NCI-H2171 treated with DMSO at 0.1 percent for 48 hours (cell line): ENCODE measurements at places on chromosomes 1 and 21.
A peak's percentile ranks its signal among the peaks of the same experiment; 100 is the strongest.

DNA sequence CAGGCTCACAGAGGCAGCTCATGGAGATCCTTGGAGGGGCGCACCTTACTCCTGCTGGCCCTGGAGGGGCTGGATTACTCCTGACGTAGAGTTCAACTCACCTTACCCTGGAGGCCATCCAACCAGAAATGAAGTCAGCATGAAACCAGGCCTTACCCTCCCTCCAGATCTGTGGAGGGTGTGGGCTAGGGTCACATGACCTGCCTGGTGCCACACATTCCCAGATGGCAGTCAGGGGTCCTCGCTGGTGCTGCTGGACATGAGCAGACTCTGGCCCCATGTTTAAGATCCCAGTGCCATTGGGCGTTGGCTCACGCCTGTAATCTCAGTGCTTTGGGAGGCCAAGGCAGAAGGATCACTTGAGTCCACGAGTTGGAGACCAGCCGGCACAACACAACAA lies 4.5 kb downstream of the C21orf58 start:
- no peak for DNase-seq

GRCh38 chr1:226654046-226654667 lies 84.9 kb downstream of the ITPKB start:
- peak; percentile 93 for DNase-seq

DNA sequence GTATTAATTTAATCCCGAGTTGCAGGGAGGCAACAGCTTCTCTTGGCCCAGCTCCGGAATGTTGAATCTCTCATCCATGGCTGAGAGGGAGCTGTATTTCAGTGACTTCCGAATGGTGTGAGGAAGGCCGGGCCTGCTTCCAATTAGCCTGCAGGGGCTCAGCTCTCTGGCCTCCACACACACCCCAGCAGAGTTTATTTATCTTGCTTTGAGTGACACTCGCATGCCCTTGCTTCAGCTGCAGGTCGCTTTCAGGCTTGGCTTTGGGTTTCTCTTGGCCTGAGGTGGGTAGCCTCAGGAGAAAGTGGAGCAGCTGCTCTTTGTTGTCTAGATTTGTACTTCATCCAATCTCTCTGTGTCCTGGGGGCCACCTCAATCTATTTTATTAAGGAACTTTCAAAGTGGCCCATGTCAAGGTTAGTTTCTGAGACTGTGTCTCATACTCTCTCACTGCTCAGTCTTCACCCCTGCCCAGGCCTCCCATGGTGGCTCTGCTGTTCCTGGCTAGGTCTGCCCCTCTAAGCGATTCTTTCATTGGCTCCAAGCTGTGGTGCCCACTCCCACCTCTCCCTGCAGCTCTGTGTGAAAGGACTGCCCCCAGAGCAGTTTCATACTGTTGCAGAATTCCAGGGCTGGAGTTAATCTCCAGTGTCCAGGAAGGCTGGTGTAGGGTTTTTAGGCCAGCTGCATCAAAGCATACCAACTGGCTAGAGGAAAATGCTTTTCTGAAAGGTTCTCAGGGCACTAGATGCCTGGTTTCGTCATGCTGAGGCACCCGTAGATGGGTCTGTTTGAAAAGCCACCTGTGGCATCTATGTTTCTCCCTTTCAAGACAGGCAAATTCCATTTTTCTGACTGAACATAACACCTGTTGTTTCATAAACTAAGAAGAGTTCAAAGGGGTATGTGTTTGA lies 153.5 kb downstream of the PLXNA2 start:
- no peak for DNase-seq

DNA sequence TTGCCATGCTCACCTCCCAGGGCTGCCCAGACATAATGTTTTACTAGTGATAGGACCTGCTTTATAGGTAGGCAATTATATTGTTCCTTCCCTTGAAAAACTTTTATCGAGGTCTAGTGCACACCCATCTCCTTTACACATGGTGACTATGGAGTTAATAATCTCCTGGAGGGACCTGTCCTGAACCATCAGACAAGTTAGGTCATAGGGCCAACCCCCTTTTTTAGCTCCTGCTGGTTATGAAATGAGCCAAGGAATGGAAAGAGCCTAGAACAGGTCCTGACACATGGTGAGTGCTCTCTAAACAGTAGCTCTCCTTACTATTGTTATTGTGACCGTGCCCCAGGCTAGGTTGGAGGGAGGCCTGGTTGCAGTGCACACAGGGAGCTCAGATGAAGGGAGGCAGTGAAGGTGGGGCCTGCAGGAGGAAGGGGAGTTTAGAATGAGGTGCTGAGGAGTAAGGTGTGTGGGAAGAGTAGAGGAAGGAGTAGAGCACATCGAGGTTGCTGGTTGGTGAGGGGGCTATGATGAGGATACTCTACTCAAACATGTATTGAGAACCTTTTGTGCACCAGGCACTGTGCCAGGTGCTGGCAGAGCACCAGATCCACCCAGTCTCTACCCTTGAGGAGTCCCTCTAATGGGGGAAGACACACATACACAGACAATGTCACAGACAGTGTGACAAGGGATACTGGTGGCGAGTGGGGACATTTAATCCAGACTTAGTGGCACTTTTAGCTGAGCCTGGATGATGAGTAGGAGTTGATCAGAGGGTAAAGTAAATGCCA lies 14.1 kb upstream of the LMNA start:
- DNase-seq: peak; percentile 52

DNA sequence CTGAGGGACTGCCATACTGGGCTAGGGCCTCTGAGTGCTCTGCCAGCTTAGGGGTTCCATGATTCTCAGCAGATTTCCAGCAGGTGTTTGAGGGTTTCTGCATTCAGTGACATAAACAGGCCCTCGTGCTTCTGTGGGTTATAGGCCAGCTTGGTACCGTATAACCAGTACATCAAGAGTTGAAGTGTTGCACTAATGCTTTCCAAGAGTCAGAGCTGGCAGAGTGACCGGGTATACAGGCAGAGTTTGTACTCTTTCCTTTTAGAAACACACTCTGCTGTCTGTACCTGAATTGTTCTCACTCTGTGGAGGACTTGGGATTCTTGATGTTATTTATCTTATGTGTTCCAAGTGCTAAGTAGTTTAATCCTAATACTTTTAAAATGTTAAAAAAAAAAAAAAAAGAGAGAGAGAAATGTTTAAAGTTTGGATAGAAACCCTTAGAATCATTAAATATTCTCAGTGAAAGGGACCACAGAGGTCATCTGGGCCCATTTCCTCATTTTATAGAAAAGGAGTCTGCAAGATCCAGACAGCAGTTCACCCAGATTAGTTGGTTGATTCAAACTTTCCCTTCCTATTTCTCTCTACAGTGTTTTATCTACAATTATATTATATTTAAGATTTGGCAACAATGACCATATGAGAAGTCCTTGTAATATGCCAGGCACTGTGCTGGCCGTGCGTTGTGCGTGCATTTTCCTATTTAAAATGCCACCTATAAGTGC lies 325.8 kb downstream of the KIF26B start:
- DNase-seq: no peak

- no peak for DNase-seq
Observed at GRCh38 chr1:101451888-101452287, 215.1 kb downstream of the S1PR1 start.

GRCh38 chr1:211332036-211332616 lies 5.5 kb downstream of the TRAF5 start:
- DNase-seq: peak; percentile 43

- DNase-seq: peak; percentile 97
Observed at GRCh38 chr1:66758241-66758755, 6.0 kb downstream of the DYNLT5 start.

DNA sequence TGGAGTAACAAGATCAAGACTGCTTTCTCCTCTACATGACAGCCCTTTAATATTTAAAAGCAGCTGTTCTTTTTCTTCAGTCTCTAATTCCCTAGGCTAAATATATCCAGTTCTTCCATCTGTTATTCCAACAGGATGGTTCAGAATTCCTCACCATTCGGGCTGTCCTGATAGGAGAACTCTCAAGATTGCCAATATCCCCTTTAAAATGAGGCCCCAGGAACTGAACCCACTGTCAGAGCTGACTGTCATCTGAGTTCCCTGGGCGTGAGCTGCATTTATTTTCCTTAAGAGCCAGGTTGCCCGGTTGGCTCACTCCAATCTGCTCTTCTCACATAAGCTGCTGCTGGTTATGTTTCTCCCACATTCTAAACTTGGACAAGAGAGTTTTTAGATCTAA lies 177.6 kb downstream of the MIS18A start:
- DNase-seq: peak; percentile 32

- DNase-seq: no peak
Observed at GRCh38 chr1:208156310-208156709, 87.9 kb downstream of the PLXNA2 start.

DNA sequence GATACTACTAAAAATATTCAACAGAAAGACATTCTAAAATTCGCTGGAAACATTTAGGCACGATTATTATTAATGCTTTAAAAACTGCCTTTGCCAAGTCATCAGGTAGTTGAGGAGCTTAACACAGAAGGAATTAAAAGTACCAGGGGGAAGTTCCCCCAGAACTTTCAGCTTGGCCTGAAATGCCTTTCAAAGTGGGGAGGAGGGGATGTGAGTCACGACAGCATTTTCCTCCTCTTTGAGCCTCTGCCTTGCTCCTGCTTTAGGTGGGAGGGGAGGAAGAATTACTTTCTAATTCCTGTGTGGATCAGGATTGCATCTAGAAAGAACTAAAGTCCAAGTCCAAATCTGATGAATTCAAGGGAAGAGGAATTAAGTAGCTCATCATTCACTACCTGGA lies 183.7 kb downstream of the CLIC6 start:
- DNase-seq: no peak

DNA sequence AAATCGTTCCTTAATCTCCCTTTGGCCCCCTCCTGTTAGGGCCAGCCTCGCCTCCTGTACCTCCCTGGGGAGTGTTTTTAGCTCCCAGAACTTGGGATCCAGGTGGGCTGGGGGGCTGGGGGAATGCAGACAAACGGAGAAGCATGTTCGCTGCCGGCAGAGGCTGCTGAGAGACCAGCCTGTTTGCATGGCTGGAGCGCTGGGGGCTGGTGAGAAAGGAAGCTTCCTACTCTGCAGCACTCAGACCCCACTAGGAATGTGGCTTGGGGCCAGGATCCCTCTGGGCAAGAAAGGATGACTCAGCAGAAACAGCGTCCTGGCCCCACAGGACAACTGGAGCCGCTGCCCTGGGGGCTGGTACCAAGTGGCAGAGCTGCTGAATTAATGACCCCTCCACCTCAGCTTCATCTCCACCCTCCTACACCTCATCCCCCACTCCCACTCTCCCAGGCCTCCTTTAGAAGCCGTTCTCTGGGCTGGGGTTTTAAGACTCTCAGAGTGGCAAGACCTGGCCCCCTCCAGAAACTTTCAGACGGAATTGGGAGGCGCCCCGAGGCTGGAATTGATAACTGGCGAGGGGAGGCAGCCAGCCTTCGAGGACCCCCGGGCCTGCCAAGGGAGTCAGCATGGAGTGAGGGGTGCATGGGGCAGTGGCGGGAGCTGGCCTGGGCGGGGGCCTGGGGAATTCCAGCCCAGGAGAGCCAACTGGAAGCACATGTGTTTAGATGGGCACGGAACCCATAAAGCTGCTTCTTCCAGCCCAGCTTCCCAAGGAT lies 28.5 kb upstream of the EPS8L3 start:
- DNase-seq: peak; percentile 12

DNA sequence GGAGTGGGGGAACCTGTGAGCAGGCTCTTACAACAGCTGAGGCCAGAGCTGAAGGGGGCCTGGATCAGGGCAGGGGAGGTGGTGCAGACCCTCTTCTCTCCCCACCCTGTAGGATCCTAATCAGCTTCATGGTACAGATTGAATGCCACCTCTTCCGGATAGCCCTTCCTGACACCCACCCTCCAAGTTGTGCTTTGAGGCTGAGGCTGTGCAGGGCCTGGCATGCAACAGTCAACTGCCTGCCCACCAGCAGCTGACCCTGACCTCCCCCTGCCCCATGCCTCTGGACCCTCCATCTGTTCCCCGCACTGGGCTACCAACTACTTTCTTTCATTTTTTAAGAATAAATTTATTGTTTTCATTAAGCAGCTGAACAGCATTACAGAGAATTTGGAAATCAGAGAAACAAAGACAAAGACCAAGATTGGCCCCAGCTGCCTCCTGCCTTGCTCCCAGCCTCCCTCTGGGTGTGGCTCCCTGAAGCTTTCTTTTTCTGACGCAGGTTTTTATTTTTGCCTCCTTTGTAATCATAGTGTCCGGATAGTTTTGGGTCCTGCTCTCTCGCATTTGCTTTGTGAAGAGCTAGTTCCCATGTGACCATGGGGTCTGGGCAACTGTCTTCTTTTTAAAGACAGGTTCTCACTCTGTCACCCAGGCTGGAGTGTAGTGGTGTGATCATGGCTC lies 12.8 kb downstream of the ZNF362 start:
- no peak for DNase-seq

GRCh38 chr21:40947713-40948112 lies 100.8 kb upstream of the DSCAM start:
- DNase-seq: no peak

- DNase-seq: no peak
Observed at GRCh38 chr21:17089091-17089491, 423.8 kb upstream of the CXADR start.

DNA sequence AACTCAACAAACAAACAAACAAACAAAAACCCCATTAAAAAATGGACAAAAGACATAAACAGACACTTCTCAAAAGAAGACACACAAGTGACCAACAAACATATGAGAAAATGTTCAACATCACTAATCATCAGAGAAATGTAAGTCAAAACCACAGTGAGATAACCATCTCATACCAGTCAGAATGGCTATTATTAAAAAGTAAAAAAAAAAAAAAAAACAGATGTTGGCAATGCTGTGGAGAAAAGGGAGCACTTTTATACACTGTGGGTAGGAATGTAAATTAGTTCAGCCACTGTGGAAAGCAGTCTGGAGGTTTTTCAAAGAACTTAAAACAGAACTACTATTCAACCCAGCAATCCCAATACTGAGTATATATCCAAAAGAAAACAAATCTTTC lies 94.7 kb downstream of the PLPP3 start:
- DNase-seq: no peak

DNA sequence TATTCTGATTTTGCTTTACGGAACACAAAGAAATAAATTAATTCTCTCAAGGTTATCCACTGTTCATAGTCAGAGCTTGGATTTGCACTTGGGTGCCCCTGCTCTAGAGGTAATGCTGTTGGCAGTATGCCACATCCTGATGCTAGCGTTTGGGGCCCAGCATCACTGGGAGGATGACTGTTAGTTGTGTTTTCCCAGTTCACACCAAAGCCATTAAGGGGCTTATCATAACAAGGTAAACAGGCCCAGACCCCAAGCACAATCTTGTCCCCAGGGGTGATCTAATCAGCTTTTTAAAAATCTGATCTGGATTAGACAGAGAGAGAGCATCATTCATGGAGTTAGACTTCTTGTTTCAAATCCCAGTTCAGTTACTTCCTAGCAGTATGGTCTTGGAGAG lies 60.2 kb upstream of the PBX1 start:
- no peak for DNase-seq
